Stimulated activated CD8-positive, alpha-beta memory T cell treated with anti-CD3 and anti-CD28 coated beads, Interleukin-7, amount 100 ng/mL, for 24 hours (primary cell): ENCODE measurements at places on chromosomes 5 and 9.

- DNase-seq: no peak
Measured at GRCh38 chr9:37229882-37230482, 109.6 kb downstream of the ZCCHC7 start.

DNA sequence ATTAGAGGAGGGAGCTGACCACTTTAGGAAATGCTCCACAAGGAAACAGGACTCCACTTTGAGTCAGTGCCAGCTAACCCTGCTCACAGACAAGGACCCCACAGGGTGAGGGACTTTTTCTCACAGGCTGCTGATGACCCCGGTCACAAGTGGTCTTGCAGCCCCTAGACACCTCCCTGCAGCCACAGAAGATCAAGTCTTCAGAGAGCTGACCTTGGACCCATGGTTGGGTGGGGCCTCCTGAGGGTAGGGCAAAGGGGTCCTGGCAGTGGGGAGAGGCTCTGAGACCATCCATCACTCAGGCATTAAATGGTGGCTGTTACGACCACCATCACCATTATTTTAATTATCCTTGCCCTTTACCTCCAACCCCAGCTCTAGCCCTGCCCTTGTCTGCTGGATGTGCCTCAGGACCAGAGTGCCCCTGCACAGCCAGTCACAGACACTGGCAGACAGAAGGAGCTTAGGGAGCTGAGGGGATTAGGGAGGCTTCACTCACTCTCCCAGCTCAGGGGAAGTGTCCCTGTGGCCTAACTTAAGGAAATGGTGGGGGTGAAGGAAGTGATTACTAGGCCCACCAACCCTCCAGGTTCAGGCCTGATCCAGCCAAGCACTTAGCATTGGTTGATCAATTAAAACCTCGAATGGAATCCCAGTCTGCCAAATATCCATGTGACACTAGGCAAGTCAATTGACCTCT is 1.6 kb downstream of the ACSL6 start:
- no peak for DNase-seq

DNA sequence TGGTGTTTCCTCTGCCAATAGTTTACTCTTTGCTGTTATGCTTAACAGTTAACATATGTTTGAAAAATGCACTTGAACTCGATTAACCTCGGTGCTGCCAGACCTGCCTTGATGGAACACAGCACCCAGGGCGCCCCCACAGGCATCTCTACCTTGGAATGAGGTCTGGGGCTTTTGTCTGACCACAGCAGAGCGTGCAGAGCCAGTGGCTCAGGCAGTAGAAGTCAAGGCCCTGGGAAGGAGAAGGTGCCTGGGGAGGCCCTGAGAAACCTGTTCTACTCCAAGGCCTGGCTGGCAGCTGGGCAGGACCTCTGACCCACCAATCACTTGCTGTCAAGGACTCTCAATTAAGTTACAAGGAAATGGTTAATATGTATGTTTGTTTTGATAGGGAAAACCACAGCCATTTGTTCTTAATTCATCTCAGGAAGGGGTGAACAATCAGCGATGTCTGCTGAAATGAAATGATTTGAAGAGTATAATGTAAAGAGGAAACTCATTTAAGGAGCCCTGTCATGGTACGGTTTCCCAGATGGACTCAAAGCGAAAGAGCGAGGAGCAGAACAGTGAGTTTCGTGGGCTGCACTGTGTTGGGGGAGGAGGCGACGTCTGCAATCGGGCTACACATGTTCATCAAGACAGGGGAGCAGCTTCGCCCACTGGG is 21.9 kb downstream of the MACROH2A1 start:
- DNase-seq: no peak

DNA sequence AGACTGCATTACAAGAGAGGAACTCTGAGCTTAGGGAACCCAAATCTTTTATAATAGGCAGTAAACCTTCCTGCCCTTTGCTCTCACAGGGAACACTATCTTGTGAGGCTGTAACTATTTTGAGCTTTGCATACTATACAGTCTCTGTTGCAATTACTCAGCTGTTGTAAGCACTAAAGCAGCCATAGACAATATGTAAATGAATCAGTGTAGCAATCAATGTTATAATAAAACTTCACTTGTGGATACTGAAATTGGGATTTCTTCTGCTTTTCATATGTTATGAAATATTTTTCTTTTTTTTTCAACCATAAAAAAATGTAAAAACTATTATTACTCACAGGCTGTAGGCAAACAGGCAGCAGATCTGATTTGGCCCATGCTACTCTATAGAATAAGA is 16.7 kb upstream of the UBQLN1 start:
- no peak for DNase-seq

DNA sequence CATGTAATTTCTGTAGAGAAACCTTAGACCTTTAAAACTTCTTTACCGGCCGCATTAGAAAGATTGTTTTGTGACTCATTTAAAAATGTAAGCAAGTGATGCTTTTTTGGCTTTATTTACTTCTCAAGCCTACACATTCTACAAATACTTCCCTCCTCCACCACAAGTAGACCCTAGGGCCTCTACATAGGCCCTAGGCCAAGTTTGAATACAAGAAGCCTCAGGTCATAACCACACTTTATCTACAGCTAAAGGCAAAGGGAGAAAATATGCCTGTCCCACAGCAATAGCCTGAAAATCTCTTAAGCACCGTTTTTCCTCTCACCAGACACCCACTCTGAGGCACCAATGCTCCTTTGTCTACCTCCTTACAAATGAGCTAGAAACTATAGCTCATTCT is 53.9 kb downstream of the CSNK1A1 start:
- DNase-seq: no peak

- no peak for DNase-seq
Measured at GRCh38 chr9:136964833-136965422, 12.4 kb upstream of the PTGDS start.

GRCh38 chr9:5820425-5820824 is 12.5 kb downstream of the ERMP1 start:
- no peak for DNase-seq

DNA sequence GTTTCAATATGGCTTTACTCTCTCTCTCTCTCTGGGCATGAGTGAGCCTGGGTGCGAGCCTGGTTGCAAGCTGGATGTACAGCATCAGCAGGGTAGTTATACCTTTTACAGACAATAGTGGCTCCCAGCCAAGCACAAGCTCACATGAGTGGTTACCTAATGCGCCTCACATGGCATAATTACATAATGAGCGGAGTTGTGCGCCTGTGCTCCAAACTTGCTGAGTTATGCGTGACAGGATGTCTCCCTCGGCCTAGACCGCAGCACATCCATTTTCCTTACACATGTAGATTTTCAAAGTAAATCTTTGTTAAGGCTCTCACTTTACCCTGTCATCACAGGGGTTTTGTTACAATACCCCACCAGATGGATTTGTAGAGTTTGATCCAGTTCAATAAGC is 233.5 kb upstream of the WWC1 start:
- DNase-seq: no peak

DNA sequence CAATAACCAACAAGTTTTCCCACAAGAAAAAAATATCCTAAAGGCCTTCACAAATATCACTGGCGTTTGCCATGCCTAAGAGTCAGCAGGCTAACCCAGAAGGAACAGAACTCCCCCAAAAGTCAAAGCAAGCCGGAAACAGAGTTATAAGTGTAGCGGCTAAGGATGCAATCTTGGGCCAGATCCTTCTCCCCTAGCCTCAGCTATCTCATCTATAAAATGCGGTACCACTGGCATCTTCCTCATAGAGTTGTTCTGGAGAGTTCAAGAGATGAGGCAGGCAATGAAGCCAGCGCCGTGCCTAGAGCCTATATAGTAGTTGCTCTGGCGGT is 632 bp downstream of the DPM2 start:
- no peak for DNase-seq

GRCh38 chr5:140927228-140927573 is 1.1 kb downstream of the PCDHAC1 start:
- no peak for DNase-seq

GRCh38 chr5:32193591-32193990 is 19.5 kb upstream of the GOLPH3 start:
- DNase-seq: no peak

DNA sequence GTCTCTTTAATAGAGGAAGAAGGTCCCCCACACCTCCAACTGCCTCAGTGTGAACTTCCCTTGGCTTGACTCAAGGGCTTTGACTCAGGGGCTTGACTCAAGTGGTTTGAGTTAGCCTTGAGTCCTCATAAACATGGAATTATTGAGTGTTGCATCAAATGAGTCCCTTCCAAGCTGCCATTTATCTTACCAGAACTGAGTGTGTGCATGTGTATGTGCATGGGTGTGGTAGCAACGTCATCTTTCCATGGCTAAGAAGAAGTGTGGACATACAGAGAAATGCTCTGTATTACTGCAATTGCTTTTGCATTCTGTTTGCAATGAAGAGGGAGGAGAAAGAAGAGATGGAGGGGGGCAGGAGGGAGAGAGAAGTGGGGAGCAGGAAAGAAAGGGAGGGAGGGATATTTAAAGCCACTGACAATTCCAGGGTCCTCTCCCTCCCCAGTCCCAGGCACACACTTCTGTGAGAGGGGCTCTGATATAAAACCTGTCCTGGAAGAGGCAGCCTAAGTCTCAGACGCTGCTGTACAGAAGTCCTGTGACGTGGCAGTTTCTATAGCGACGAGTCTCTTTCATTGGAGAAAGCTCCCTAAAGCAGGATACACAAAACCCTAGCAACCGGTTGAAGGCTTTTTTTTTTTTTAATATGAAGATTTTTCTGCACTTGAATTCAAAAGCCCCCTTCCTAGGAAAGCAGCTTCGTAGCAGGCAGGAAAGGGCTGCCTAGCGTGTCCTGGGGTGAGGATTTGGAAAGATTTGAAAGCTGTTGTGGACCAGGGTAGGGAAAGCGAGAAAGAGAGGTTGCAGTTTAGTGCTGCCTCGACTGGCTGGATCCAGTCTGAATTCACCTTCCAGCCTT is 93.3 kb upstream of the MAP1B start:
- DNase-seq: no peak

- no peak for DNase-seq
Measured at GRCh38 chr5:112227911-112228631, 191.0 kb downstream of the EPB41L4A start.

- DNase-seq: no peak
Measured at GRCh38 chr9:109815366-109815947, 35.5 kb downstream of the PALM2AKAP2 start.

DNA sequence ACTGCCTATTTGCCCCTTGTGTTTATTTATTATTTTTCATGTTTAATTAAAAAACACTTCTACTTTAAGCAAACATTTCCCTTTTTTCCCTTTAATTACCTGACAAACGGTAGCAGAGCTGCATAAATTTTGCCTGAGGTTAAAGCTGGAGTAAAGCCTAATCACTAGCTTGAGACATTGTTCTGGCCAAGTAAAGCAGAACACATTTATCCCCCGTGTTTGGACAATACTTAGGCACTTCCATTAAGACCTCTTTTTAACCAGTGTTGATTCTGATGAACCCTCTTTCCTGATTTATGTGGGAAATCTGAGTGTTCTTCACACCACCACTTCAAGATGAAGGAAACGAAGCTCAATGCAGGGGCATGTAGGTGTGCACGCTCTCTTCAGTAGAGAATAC is 54.5 kb downstream of the BNC2 start:
- no peak for DNase-seq
